ENCODE measurements at places on chromosomes 6 and 20. TPM values are rescaled to one million over a fixed set of nuclear protein-coding genes. Genes with fewer than 3 reads are reported as not detected.

The KIAA1755 gene
- total RNA-seq = not detected

GRCh38 chr20:51803148-51803854 lies 980 bp upstream of the SALL4 start:
- no peak overlapping the region for H3K27ac ChIP-seq
- no peaks in the 10 kb centered on the region for H3K4me1 ChIP-seq
- H3K36me3 ChIP-seq = no peaks in the 10 kb centered on the region
- H3K27me3 ChIP-seq = no peaks in the 10 kb centered on the region
- no peak overlapping the region for H3K4me3 ChIP-seq

The ZC2HC1B gene
- total RNA-seq = 0.49 TPM

DNA sequence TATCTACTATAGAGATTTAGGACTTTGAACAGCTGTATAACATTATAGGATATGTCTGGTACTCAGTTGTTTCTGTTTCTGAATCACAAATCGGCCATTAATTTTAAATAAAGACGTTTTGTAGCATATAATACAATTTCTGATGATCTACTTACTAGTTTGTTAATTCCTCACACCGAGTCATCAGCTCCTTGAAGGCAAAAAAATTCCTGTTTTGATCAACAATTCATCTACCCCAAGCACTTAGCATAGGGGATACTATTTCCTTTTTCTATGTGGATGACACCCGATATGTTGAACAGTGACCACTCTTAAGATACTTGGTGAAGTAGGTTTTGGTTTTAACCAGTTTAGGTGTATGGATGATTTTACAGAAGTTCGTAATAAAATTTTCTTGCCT lies 107.3 kb downstream of the NCOA3 start:
- H3K36me3 ChIP-seq = no peaks in the 10 kb centered on the region
- DNase-seq = no peak
- peaks cover 42% of the 10 kb centered on the region for H3K4me1 ChIP-seq
- no peak overlapping the region for H3K4me3 ChIP-seq

DNA sequence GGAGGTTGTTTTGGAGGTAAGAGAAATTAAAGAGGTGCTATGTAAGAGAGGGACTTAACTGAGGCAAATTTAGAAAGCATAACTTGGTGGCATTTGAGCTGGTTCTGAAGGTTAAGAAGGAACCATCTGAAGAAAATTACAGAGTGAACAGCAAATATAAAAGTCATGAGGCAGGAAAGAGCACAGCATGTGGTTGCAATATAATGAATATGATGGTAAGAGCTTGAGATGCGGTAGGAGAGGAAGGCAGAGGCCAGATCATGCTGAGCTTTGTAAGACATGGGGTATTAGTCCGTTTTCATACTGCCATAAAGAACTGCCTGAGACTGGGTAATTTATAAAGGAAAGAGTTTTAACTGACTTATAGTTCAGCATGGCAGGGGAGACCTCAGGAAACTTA lies 279.1 kb downstream of the UTRN start:
- H3K4me1 ChIP-seq = peaks cover 13% of the 10 kb centered on the region
- H3K27me3 ChIP-seq = no peaks in the 10 kb centered on the region
- H3K27ac ChIP-seq = no peak overlapping the region
- no peak overlapping the region for H3K4me3 ChIP-seq

DNA sequence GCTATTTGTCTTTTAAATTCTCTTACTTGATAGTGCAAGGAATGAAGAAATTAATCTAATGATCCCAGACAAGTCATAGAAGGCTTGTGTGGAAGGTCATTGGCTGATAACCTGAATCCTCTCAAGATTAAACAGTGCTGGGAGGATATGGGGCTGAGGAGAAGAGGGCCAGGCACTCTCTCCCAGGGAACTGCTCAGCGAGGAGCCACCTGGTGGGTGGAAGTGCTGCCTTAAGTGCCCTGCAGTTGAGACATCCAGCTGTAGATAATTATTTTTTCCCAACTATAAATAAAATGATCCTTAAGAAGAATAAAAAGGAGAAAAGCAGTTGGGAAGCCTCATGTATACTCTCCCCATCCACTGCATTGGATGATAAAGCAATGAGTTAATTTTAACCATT lies 47.9 kb downstream of the BTBD3 start:
- no peaks in the 10 kb centered on the region for H3K4me1 ChIP-seq
- H3K27me3 ChIP-seq = no peaks in the 10 kb centered on the region
- no peak overlapping the region for H3K4me3 ChIP-seq

The HUS1B gene
- 3.5 TPM for total RNA-seq

DNA sequence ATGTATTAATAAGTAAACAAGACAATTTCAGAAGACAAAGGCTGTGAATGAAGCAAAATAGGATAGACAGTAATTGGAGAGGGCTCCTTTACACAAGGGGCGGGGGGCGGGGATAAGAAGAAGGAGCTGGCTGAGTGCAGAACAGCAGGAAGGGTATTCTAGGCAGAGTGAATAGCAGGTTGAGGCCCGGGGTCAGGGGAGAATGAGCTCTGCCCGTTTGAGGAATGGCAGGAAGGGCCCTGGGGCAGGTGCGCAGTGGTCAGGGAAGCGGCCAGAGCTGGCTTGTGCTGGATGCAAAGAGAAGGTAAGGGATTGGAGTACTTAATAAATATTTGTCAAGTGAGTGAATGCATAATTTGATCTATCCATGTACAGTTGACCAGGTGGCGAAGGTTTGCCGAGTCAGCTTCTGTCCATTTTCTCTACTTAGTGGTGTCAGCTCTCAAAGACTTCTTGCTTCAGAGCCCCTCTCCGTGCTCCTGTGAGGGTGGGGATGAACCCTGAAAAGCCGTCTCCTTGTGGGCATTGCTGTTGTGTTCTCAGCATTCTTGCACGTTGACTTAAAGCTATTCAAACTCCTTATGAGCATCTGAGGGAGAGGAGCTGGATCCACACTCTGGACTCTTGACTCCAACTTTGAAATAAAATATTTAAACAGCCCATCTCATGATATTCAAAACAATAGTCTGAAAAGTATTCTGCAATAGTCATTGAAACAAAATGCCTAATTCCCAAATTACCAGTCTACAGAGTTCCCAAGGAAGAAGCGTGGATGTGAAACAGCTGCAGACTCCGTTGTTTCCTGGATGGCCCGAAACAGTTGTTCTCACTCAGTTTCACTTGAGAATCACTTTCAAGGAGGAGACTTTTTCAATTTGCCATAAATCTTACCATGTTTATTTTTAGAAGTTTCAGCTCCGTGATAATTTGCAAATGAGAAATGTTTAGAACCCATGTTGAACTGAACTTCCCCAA lies 105.1 kb downstream of the EDN3 start:
- H3K4me1 ChIP-seq = peaks cover 12% of the 10 kb centered on the region
- H3K27ac ChIP-seq = no peak overlapping the region
- no peak overlapping the region for H3K4me3 ChIP-seq
- H3K36me3 ChIP-seq = no peaks in the 10 kb centered on the region
- H3K27me3 ChIP-seq = no peaks in the 10 kb centered on the region

GRCh38 chr6:75800133-75800532 lies 51.1 kb downstream of the MYO6 start:
- no peak overlapping the region for H3K4me3 ChIP-seq
- no peaks in the 10 kb centered on the region for H3K27me3 ChIP-seq
- H3K27ac ChIP-seq = no peak overlapping the region
- no peak for DNase-seq
- H3K36me3 ChIP-seq = no peaks in the 10 kb centered on the region

The MAP3K5 gene
- 30.0 TPM for total RNA-seq

The CCND3 gene
- total RNA-seq = 432 TPM

- H3K27me3 ChIP-seq = peaks cover 10% of the 10 kb centered on the region
- no peak for DNase-seq
- no peaks in the 10 kb centered on the region for H3K36me3 ChIP-seq
- H3K27ac ChIP-seq = no peak overlapping the region
- H3K4me3 ChIP-seq = no peak overlapping the region
These were observed 10.5 kb upstream of the FAM210B start for GRCh38 chr20:56348305-56348693.

The GPX5 gene
- not detected for total RNA-seq

DNA sequence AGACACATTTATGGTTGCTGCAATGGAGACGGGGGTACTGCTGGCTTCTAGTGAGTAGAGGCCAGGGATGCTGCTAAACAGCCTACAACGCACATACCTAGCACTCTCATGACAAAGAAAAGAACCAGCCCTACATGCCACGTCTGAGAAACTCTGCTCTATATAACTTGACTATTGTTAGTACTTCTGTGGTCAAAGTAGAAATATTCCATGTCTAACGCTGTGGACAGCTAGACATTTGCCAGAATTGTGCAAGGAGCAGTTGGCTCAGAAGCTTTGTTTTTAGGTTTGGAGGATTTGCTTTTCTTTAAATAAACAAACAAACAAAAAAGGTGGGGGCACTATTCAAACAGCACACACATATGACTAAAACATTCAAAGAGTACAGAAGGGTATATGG lies 20.5 kb downstream of the UBE2V1 start:
- H3K36me3 ChIP-seq = peaks cover 3% of the 10 kb centered on the region
- DNase-seq = no peak
- peaks cover 3% of the 10 kb centered on the region for H3K4me1 ChIP-seq
- no peak overlapping the region for H3K27ac ChIP-seq

- H3K36me3 ChIP-seq = no peaks in the 10 kb centered on the region
- H3K27me3 ChIP-seq = no peaks in the 10 kb centered on the region
- H3K4me1 ChIP-seq = no peaks in the 10 kb centered on the region
- H3K27ac ChIP-seq = no peak overlapping the region
- DNase-seq = no peak
These were observed 128.5 kb upstream of the CHD6 start for GRCh38 chr20:41746635-41747034.

GRCh38 chr6:40543146-40543545 lies 44.0 kb downstream of the LRFN2 start:
- H3K4me1 ChIP-seq = no peaks in the 10 kb centered on the region
- DNase-seq = no peak
- no peak overlapping the region for H3K27ac ChIP-seq
- H3K4me3 ChIP-seq = no peak overlapping the region
- H3K27me3 ChIP-seq = no peaks in the 10 kb centered on the region
- no peaks in the 10 kb centered on the region for H3K36me3 ChIP-seq

The TREML2 gene
- total RNA-seq = 0.84 TPM

The CRYBG1 gene
- 30.3 TPM for total RNA-seq

The OPN5 gene
- total RNA-seq = not detected

The UCKL1 gene
- 46.6 TPM for total RNA-seq

The MEP1A gene
- not detected for total RNA-seq

GRCh38 chr20:51094221-51094620 lies 71.3 kb upstream of the KCNG1 start:
- no peak overlapping the region for H3K4me3 ChIP-seq
- no peaks in the 10 kb centered on the region for H3K27me3 ChIP-seq
- H3K36me3 ChIP-seq = no peaks in the 10 kb centered on the region
- DNase-seq = no peak
- no peaks in the 10 kb centered on the region for H3K4me1 ChIP-seq

DNA sequence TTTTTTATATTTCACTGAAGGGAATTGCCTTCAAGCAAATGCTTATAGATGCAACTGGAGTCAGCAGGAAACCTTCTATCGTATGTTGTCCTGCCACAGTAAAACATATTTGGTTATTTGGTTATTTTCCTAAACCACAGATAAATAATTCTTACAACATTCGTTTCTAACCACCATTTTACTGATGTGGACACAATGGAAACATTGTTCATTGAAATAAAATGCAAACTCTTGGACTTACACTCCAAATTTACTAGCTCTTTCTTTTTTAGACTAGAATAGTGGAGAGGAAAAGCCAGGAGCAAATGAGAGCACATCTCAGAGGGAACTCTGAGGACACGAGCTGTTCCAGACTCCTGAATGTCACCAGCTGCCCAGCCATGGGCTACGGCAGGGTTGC lies 114.8 kb downstream of the RPS12 start:
- no peak overlapping the region for H3K27ac ChIP-seq
- no peak overlapping the region for H3K4me3 ChIP-seq
- no peaks in the 10 kb centered on the region for H3K36me3 ChIP-seq
- H3K4me1 ChIP-seq = no peaks in the 10 kb centered on the region
- H3K27me3 ChIP-seq = no peaks in the 10 kb centered on the region

GRCh38 chr20:55830121-55830827 lies 175.0 kb downstream of the CBLN4 start:
- no peaks in the 10 kb centered on the region for H3K4me1 ChIP-seq
- no peak overlapping the region for H3K27ac ChIP-seq
- H3K27me3 ChIP-seq = no peaks in the 10 kb centered on the region
- H3K36me3 ChIP-seq = no peaks in the 10 kb centered on the region
- H3K4me3 ChIP-seq = no peak overlapping the region
- no peak for DNase-seq

GRCh38 chr20:62549499-62550086 lies 73.8 kb upstream of the GATA5 start:
- no peaks in the 10 kb centered on the region for H3K36me3 ChIP-seq
- H3K4me1 ChIP-seq = no peaks in the 10 kb centered on the region
- DNase-seq = no peak
- no peaks in the 10 kb centered on the region for H3K27me3 ChIP-seq
- no peak overlapping the region for H3K4me3 ChIP-seq
- no peak overlapping the region for H3K27ac ChIP-seq

DNA sequence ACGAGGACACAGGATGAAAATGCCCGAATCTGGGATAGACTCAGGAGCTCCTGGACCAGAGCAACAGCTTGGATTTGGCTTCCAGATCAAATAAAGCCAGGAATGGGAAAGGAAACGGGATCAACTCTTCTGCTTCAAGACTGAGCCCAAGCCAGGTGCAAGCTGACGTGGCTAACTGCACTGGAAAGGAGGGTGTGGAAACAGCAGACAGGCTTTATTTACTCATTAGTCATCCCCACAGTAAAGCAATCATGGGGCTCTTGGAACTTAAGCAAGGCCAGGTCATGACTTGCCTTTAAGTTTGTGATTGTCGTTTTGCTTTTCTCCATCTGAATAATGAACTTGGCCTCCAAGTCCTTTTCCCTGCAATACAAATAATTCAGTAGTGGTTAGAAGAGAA lies 45.2 kb downstream of the KIF16B start:
- no peak overlapping the region for H3K27ac ChIP-seq
- H3K4me1 ChIP-seq = no peaks in the 10 kb centered on the region
- no peaks in the 10 kb centered on the region for H3K36me3 ChIP-seq

- H3K27ac ChIP-seq = no peak overlapping the region
- no peaks in the 10 kb centered on the region for H3K27me3 ChIP-seq
- DNase-seq = no peak
- no peak overlapping the region for H3K4me3 ChIP-seq
These were observed 73.2 kb upstream of the CITED2 start for GRCh38 chr6:139447656-139447975.

The DDX43 gene
- 0.49 TPM for total RNA-seq

GRCh38 chr6:130368576-130368975 lies 2.8 kb downstream of the TMEM200A start:
- peaks cover 5% of the 10 kb centered on the region for H3K4me1 ChIP-seq
- no peak for DNase-seq
- no peaks in the 10 kb centered on the region for H3K27me3 ChIP-seq

DNA sequence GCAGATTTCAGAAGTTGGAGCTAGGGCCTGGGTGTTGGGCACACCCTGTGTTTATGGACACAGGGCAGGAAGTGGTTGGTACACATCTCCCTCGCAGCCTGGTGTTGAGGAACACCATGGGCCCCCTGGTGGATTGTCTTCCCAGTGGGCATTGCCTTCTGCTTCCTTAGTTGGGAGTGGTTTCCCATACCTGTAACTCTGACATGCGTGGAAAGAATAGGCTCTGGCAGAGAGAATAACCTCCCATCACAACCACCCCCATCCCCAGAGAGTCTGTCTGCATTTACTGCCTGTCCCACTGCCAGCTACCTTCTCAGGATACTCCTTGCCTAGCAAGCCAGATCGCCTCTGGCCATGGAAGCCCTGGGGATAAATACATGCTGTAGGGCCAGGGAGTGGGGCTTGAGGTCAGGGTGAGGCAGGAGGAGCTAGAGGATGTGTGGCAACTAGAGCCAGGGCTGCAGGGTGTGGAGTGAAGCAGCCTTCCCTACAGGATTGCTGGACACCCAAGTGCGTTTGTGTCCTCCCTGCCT lies 14.7 kb downstream of the LRRC73 start:
- no peaks in the 10 kb centered on the region for H3K27me3 ChIP-seq
- peaks cover 15% of the 10 kb centered on the region for H3K4me1 ChIP-seq
- H3K36me3 ChIP-seq = no peaks in the 10 kb centered on the region
- peak overlapping the region; percentile 37 for H3K27ac ChIP-seq
- no peak for DNase-seq

Measured in naive thymus-derived CD4-positive, alpha-beta T cell (primary cell).